Endothelial cell (in vitro differentiated cells): ENCODE measurements at places on chromosomes 4 and X.

DNA sequence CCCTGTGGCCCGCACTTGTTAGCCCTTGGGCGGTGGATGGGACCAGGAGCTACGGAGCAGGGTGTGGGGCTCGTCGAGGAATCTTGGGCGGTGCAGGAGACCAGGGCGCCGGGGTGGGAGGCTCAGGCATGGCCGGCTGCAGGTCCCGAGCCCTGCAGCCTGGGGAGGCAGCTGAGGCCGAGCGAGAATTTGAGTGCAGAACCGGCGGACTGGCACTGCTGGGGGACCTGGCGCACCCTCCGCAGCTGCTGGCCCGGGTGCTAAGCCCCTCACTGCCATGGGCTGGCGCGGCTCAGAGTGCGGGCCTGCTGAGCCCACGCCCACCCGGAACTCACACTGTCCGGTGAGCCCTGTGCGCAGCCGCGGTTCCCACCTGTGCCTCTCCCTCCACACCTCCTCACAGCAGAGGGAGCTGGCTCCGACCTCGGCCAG, 73.6 kb upstream of the TLL1 start:
- no peak overlapping the region for H3K4me3 ChIP-seq
- H3K27me3 ChIP-seq, result no peaks in the 10 kb centered on the region

DNA sequence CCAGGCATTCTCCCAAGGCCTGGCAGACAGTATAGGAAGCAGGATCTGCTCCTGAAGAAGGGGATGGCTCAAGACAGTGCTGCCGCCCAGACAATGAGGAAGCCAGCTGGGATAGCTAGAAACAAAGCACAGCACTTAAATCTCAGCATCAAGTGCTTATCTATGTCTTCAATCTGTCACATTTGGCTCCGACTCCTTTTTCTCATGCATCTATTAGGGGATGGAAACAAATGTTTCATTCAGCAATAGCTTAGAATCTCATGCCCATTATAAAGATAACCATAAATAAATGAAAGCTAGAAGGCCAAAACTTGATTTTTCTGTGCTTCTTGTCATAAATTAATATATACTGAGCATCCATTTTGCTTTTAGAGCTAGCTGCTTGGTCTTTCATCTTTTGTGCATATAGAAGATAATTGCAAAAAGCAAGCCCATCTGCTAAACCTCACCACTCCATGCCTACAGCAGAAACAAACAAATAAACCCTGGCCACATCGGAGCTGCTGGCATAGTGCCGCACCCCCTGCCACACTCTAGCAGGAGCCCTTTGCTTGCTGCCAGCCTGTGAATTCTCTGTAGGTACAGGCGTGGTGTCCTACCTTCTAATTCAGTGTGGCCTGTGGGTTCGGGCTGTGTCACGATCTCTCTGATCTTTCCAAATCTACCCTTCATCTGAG, 75.9 kb downstream of the AASDH start:
- H3K27ac ChIP-seq, result no peak overlapping the region
- H3K27me3 ChIP-seq, result peaks cover 13% of the 10 kb centered on the region
- no peaks in the 10 kb centered on the region for H3K4me1 ChIP-seq
- no peak for DNase-seq
- H3K36me3 ChIP-seq, result peaks cover 45% of the 10 kb centered on the region

- H3K27ac ChIP-seq, result peak overlapping the region; percentile 70
- H3K36me3 ChIP-seq, result peaks cover 6% of the 10 kb centered on the region
- DNase-seq, result peak; percentile 66
- H3K4me3 ChIP-seq, result peak overlapping the region; percentile 96
- H3K4me1 ChIP-seq, result peaks cover 22% of the 10 kb centered on the region
Observed at GRCh38 chr4:186725469-186726425, 2.1 kb upstream of the FAT1 start.

GRCh38 chr4:52058275-52058674, 7.2 kb downstream of the SPATA18 start:
- no peaks in the 10 kb centered on the region for H3K36me3 ChIP-seq
- no peak overlapping the region for H3K4me3 ChIP-seq
- no peak for DNase-seq
- peaks cover 4% of the 10 kb centered on the region for H3K27me3 ChIP-seq

GRCh38 chr4:182254026-182254780, 11.0 kb downstream of the TENM3 start:
- H3K27ac ChIP-seq, result no peak overlapping the region
- H3K4me3 ChIP-seq, result no peak overlapping the region
- H3K27me3 ChIP-seq, result no peaks in the 10 kb centered on the region
- H3K36me3 ChIP-seq, result no peaks in the 10 kb centered on the region
- no peak for DNase-seq

- H3K4me1 ChIP-seq, result no peaks in the 10 kb centered on the region
- H3K27me3 ChIP-seq, result peaks cover 2% of the 10 kb centered on the region
- DNase-seq, result no peak
- no peak overlapping the region for H3K4me3 ChIP-seq
Observed at GRCh38 chrX:149036086-149036485, 469.0 kb downstream of the IDS start.

- no peaks in the 10 kb centered on the region for H3K36me3 ChIP-seq
- no peak for DNase-seq
- H3K27ac ChIP-seq, result no peak overlapping the region
- H3K27me3 ChIP-seq, result no peaks in the 10 kb centered on the region
Observed at GRCh38 chr4:19987746-19988145, 264.0 kb upstream of the SLIT2 start.

DNA sequence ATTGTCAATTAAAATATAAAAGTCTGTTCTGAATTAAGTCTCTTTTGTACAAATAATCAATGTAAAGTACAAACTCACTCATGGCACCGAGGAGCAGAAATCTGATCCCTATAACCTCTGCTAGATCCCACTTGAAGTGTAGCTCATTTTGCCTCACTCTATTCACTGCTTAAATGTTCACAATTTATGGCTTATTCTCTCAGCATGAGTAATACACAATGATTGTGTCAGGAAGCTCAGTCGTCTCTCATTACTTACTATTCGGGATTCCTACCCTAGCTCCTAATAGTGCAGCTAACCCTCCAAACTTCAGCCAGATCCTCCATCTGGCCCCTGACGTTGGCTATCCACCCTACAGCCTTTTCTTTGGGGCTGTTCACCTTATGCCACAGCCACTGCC, 4.7 kb upstream of the AMMECR1 start:
- H3K36me3 ChIP-seq, result no peaks in the 10 kb centered on the region
- DNase-seq, result no peak
- H3K4me3 ChIP-seq, result no peak overlapping the region
- peaks cover 2% of the 10 kb centered on the region for H3K27me3 ChIP-seq

DNA sequence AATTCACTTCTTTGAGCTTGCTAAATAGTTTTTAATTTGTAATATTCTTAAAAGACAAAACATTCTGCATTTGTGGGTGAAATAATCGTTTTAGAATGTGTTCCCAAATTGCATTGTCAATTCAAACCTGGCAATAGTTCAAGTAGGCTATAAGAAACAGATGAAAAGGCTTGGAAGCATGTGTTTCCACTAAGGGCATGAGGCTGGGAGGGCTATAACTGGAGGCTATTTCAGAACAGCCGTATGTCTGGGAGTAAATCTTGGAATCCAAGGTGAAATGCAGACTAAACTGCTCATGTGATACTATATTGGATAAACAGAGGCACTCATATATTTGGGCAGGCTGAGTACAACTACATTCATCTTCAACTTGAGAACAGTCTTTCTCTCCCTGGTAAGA, 117.4 kb upstream of the GRPR start:
- no peaks in the 10 kb centered on the region for H3K27me3 ChIP-seq
- H3K36me3 ChIP-seq, result no peaks in the 10 kb centered on the region
- H3K4me3 ChIP-seq, result no peak overlapping the region
- H3K27ac ChIP-seq, result no peak overlapping the region
- peaks cover 3% of the 10 kb centered on the region for H3K4me1 ChIP-seq

GRCh38 chr4:179398414-179398813, 1956.2 kb upstream of the AGA start:
- no peak for DNase-seq
- no peaks in the 10 kb centered on the region for H3K27me3 ChIP-seq
- peaks cover 2% of the 10 kb centered on the region for H3K4me1 ChIP-seq
- no peaks in the 10 kb centered on the region for H3K36me3 ChIP-seq
- H3K27ac ChIP-seq, result no peak overlapping the region
